A549 treated with DMSO at 1 μM for 4 hours (cell line): ENCODE measurements at places on chromosomes 6 and 20. TPM values are rescaled to one million over a fixed set of nuclear protein-coding genes. Genes with fewer than 3 reads are reported as not detected.

DNPH1 gene
- total RNA-seq: 74.5 to 96.8 TPM (median 85.9 TPM) in 5 replicates

C6orf52 gene
- 1.7 to 2.8 TPM (median 2.0 TPM) in 5 replicates for total RNA-seq

GPX5 gene
- not detected in 5 replicates for total RNA-seq

OXT gene
- total RNA-seq: not detected in 5 replicates

VWA7 gene
- 1.4 to 2.0 TPM (median 1.8 TPM) in 5 replicates for total RNA-seq

MUC21 gene
- not detected in 5 replicates for total RNA-seq

DEFB132 gene
- not detected in 5 replicates for total RNA-seq
